A549 treated with Mapracorat at 1 μM for 4 hours (cell line): ENCODE measurements at places on chromosomes 16 and 17. TPM values are rescaled to one million over a fixed set of nuclear protein-coding genes. Genes with fewer than 3 reads are reported as not detected.

Gene LDAF1
- total RNA-seq: 17.0 to 20.4 TPM (median 18.8 TPM) in 5 replicates

Gene CORO1A
- total RNA-seq: 2.0 to 3.6 TPM (median 2.8 TPM) in 5 replicates

Gene KRTAP4-3
- not detected in 5 replicates for total RNA-seq

Gene SMURF2
- total RNA-seq: 21.9 to 29.1 TPM (median 27.9 TPM) in 5 replicates

Gene SNRNP25
- total RNA-seq: 64.7 to 76.8 TPM (median 70.2 TPM) in 5 replicates

Gene AKAP10
- total RNA-seq: 19.3 to 24.4 TPM (median 22.7 TPM) in 5 replicates

Gene GDPD1
- total RNA-seq: 0.35 to 0.76 TPM (median 0.60 TPM) in 5 replicates

Gene JPH3
- 1.1 to 2.3 TPM (median 2.1 TPM) in 5 replicates for total RNA-seq

Gene ABCC12
- 0.04 to 0.22 TPM (median 0.05 TPM) in 4 of 5 replicates, not detected in the other for total RNA-seq

Gene HBA1
- 0.87 to 2.8 TPM (median 1.5 TPM) in 4 of 5 replicates, not detected in the other for total RNA-seq

Gene SHPK
- total RNA-seq: 12.2 to 17.4 TPM (median 16.1 TPM) in 5 replicates

Gene ZMYND15
- 0.24 to 0.69 TPM (median 0.32 TPM) in 5 replicates for total RNA-seq

Gene HIC1
- 0.53 to 1.8 TPM (median 1.8 TPM) in 5 replicates for total RNA-seq

Gene STAC2
- 2.3 to 3.4 TPM (median 2.9 TPM) in 5 replicates for total RNA-seq

Gene CPNE7
- 58.3 to 85.1 TPM (median 75.3 TPM) in 5 replicates for total RNA-seq

Gene RGS11
- 3.4 to 5.4 TPM (median 4.9 TPM) in 5 replicates for total RNA-seq

Gene SHCBP1
- 32.3 to 40.6 TPM (median 36.5 TPM) in 5 replicates for total RNA-seq
